ENCODE measurements at places on chromosomes 16 and 17.
A peak's percentile ranks its signal among the peaks of the same experiment; 100 is the strongest.

GRCh38 chr16:535446-536405 is 8.2 kb downstream of the CAPN15 start:
- no peak for DNase-seq

DNA sequence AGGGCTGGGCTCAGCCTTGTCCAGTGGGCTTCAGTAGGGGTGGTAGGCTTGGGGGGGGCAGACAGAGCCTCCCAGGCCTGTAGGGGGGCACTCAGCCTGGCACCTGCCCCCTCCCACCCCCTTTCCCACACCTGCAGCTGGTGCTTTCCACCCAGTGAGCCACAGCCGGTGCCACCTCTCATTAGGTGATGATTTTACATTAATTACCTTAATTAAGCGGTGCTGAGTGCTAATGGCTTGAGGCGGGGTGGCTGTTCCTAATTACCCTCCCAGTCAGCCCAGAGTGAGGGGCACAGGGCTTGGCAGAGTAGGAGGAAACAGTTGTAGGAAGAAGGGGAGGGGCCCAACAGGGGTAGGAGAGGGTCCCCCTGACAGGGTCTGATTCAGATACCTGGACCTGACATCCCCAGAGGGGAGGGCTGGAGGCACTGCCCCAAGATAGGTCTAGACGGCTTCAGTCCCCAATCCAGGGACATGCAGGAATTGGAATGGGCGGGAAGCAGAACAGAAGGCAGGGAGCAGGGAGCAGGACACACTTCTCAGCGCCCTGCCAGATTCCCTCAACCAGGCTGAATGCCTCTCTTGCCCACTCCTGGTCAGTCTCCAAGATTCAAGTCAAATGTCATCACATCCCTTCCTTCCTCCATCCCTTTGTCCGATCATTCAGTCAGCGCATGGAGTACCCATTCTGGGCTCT is 26.5 kb upstream of the PHF12 start:
- DNase-seq = no peak

- no peak for DNase-seq
Observed at GRCh38 chr17:55757659-55758058, 6.8 kb downstream of the PCTP start.

DNA sequence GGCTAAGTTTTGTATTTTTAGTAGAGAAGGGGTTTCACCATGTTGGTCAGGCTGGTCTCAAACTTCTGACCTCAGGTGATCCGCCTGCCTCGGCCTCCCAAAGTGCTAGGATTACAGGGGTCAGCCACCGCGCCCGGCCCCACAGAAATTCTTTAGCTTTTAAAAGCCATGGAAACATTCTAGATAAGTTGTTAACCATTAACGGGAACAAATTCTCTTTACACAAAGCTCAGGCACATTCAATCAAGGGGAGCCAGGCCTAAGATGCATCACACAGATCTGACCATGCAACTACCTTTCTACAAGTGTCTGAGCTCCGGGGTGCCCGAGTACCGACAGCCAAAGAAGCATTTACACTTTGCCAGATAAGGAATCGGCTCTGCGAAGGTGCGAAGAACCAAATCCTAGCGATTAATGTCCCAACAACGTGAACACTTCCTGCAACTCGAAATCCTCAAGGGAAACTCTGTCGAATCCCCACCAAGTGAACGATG is 1.0 kb downstream of the EMC8 start:
- DNase-seq = no peak

GRCh38 chr16:55660026-55660425 is 4.2 kb downstream of the SLC6A2 start:
- DNase-seq = no peak

DNA sequence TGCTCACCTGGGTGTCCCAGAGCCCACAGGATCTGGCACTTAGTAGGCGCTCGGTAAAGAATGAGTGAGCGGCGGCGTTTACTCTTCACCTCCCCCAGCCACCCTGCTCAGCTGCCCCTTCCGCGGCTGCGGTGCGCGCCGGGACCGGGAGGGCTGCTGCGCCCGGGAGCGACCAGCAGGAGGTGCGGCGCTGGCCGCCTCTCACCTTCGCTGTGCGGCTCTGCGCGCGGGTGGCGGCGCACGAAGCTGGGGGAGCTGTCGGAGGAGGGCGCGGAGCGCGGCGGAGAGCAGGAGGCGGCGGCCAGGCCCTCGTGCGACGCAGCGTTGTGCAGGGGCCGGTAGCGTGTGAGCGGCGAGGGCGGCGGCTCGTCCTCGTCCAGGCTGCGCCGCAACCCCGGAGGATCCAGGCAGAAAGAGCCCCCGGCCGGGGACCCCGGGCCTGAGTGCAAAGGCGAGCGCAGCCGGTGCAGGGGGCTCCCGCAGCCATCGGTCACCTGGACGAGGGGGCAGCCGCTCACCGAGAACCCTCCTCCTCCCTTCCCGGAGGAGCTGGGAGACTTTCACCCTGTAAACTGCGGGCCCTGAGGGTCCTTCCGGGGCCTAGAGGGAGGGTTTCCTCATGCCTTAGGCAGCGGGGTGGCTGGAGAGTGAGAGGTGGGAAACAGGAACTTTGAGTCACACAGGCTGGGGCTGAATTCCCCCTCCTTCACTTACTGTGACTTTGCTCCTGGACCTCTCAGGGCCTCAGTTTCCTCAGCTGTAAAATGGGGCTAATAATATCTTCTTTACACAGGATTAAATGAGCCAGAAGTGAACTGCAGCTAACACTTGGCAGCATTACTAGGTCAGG is 12.5 kb downstream of the SAMD14 start:
- DNase-seq = no peak

- DNase-seq = no peak
Observed at GRCh38 chr16:85567935-85568334, 45.2 kb upstream of the GSE1 start.

- peak; percentile 37 for DNase-seq
Observed at GRCh38 chr17:63960006-63960405, 12.7 kb downstream of the SCN4A start.

DNA sequence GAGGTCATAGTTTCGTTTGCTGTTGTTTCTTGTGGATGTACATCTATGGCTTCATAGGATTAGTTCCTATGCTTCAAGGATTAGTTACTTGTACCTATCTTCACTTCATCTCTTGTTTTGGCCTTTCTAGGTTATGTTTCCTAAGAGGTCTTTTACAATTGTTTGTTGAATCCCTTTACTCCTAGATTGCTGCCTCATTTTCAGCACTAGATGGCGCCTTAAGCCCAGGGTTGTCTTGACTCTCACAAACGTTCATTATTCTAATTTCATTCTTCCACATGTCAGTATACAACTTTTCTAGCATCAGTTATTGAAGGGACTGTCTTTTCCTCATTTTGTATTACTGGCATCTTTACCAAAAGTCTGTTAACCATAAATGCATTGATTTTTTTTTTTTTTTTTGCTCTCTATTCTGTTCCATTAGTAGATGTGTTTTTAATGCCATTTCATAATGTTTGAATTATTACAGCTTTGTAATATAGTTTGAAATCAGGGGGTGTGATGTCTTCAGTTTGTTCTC is 45.0 kb upstream of the NACA2 start:
- DNase-seq = peak; percentile 27

GRCh38 chr17:83174362-83175118 is 95.1 kb downstream of the METRNL start:
- peak; percentile 24 for DNase-seq

DNA sequence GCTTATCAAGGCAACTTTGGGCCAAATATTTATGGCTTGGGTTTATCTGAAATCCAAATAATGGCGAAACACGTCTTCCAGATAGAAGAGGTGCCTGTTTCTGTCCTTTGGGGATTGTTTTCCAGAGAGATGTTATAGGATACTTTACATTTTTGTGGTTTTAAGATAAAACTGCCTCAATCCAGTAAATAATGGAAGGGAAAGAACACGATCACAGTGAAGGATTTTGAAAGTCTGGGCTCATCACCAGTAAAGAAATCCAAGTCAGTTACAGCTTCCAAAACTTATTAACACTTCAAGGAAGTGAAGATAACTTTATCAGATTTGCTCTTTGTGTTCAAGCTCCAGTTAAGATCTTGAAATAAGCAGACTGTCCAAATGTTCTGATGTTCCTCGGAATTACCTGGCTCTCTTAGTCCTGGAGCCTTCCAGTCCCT is 30.1 kb downstream of the DNAH2 start:
- no peak for DNase-seq

DNA sequence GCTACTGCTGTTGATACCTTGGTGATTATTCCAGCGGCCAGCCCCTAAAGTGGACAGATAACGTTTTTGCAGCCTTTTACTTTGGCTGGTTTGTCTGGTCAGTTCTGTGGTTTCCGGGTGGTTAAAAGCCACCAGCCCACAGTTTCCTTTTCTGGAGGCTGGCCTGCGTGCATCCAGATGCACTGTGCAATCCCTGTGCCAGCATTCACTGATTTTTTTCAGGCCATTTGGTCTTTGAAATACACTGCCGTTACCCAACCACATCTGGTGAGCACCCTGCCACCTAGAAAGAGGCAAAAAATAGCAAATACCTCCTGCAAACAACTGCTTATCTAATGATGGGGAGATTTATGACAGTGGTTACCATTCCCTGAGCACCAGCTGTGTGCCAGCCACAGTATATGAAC is 797 bp downstream of the NUDT7 start:
- DNase-seq = no peak

GRCh38 chr17:73343739-73344454 is 32.1 kb upstream of the CDC42EP4 start:
- DNase-seq = no peak

- peak; percentile 5 for DNase-seq
Observed at GRCh38 chr17:8753976-8754440, 4.3 kb downstream of the SPDYE4 start.

DNA sequence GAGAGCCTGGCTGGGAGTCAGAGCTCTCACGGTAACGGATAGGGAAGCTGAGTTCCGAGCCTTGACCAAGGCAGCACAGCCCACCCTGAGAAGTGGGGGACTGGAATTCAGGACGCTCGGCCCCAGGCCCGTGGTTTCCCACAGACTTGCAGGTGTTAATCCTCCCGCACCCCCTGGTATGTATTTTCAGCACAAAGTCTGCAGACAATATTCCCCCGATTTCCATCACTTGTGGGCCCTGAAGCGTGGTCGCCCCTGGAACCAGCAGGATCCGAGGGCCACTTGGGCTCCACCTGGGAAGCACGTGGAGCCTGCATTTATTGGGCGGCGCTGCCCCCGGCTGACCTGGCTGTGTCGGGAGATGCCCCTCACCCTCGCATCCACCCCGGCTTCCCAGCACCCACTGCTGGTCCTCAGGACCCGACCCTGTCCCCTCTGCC is 60.2 kb downstream of the WSB1 start:
- DNase-seq = no peak

DNA sequence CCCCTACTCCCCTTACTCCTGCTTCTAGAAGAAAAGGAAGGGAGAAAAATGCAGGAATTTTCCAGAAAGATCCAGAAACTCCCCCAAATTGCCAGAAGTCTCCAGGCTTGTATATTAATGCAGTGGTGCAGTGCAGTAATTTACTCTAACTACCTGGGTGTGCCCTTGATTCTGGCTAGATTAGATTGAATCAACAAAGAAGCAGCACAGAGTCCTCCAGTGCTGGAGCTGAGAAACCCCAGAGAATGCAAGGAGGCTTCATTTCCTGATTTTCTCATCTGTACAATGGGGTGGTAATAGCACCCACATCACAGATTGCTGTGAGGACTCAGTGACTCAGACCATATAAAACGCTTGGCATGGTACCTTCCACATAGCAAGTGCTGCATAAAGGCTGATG is 247.3 kb upstream of the RPL38 start:
- DNase-seq = no peak

DNA sequence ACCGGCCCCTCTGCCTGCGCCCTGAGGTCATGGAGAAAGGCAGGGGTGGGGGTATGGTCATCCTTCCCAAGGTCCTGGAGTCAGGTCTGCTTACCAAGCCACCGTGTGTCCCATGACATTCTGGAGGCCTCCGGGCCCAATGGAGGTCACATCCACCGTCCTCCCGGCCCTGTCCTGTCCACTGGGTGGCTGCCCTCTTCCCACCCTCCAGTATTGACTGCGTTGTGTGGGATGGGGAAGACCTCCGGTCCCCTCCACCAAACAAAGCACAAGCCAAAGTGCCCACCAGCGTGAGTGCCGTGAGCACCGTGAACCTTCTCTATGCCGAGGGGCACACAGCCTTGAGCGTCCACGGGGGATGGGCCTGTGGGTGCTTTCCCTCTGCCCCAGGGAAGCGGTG is 37.2 kb downstream of the LMF1 start:
- no peak for DNase-seq

GRCh38 chr16:88530051-88530857 is 39.9 kb upstream of the ZC3H18 start:
- no peak for DNase-seq

DNA sequence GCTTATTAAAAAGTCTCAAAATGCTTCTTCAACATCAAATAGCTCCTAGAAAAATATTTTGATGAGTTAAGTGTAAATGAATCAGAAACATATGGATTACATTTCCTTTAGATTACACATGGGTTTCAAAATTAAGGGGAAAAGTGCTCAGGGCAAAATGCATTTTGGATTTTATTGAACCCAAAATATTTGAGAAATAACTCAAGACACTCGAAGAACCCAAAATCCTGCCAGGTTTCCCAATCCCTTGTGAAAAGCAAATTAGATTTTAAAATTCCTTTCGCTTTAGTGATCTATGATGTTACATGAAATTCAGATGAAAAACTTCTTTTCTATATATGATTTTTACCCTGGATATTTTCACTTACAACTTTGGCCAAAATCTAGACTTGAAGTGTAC is 847.4 kb upstream of the SOX9 start:
- no peak for DNase-seq

DNA sequence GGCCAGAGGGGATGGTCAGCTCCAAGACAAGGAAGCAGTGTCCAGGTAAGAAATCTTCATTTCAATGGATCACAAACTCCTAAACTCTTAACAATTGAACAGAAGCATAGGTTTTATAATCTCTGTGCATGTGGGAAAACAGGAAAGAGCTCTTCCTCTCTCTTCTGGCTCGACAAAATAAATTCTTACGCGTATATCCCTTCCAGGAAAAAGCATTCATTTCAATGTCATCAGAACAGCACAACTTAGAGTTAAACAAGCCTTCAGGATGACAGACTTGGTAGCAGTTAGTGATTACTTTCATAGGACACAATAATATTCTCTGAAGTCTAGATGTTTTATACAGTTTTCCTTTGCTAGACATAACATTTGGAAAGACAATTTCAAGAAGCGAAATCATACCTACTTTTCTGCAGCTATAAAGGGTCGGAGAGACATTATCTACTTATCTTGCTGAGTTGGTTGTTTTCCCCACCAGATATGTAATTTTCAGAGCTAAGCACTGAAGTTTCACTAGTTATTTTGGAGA is 19.3 kb upstream of the SLC35G3 start:
- no peak for DNase-seq

GRCh38 chr17:1648173-1648962 is 1.3 kb downstream of the RILP start:
- no peak for DNase-seq

- no peak for DNase-seq
Observed at GRCh38 chr17:4972752-4973151, 5.1 kb upstream of the SPAG7 start.

- no peak for DNase-seq
Observed at GRCh38 chr17:14261406-14261805, 24.7 kb upstream of the CDRT15 start.

DNA sequence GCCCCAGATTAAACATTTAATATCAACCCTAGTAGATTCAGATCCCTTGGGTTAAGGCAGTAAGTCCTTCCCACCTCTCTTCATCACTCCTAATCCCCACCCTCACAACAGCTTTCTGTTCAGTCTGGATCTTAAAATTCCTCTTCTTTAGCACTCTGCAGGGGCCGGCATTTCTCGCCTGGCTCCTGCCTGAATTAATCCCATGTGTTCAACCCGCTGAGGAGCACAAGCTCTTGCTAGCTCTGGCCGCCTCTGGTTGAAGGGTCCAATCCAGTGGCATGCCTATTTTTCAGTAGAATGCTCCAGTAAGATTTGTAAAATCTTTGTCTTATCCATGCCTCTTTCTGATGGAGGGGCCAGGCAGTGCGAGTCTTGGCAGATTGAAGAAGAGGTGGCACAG is 59.2 kb downstream of the CYB5B start:
- DNase-seq = no peak

All from NCI-H345 (cell line).